ENCODE measurements at places on chromosomes 5 and 9.

DNA sequence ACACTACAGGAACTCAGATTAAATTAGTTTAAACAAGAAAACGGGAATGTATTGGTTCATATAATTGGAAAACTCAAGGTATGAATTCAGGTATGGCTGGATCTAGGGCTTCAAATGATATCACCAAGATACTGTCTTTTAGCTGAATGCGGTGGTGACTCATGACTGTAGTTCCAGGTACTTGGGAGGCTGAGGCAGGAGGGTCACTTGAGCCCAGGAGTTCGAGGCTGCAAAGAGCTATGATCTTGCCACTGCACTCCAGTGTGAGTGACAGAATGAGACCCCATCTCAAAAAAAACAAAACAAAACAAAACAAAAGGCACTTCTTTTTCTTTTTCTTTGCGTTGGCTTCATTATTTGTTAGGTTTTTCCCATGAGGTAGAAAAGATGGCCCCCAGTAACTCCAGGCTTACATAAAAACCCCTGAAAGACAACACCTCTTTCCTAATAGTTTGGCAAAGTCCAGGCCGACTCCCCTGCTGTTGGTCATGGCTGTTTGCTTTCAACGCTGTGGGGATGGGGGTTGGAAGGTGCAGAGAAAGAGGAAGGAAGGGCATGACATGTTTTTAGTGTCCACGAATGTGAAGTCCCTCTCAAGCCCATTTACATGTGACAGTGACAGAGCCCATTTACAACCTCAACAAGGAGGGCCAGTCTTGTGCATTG, 39.8 kb upstream of the CRB2 start:
- no peak for DNase-seq

GRCh38 chr5:94815313-94816039, 197.0 kb downstream of the SLF1 start:
- no peak for DNase-seq

DNA sequence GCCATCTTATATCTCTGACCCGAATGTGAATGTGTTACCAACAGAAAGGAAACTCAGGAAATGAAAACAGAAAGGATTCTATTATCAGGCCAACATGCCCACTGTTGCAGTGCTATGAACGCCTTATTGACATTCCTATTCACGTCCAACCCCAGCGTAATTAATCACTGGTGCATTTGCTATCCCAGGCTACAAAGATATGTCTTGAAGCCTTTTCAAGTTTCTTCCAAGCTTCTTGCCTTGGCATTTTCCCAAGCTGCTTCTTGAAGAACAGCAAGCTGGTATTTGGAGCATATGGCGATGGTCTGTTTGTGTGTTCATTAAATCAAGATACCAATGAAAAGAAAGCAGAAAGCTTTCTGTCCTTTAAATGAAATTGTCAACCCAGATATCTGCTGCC, 579.2 kb upstream of the ZNF462 start:
- DNase-seq: no peak

DNA sequence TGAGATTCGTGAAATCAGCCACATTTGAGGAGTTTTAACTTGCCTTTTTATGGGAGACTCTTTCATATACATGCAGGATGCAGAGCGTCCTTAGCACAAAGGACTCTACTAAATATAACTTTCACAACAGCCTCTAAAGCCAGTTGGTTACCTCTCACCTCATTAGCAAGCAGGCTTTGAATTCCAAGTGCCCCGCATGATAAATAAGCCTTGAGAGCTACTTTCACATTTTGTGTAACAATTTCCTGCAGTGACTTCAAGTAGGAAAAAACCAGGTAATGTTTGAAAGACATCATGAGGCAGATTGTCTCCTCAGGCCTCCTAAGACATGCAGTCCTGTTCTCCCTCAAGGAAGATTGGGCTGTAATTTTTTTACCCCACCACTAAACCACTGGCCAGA, 50.5 kb downstream of the RALGPS1 start:
- no peak for DNase-seq

GRCh38 chr9:94563548-94563947, 8.7 kb downstream of the PCAT7 start:
- DNase-seq: no peak

GRCh38 chr9:129027224-129027684, 877 bp downstream of the SH3GLB2 start:
- no peak for DNase-seq
